CD8-positive, alpha-beta memory T cell (primary cell): ENCODE measurements at places on chromosomes 7 and 10.

DNA sequence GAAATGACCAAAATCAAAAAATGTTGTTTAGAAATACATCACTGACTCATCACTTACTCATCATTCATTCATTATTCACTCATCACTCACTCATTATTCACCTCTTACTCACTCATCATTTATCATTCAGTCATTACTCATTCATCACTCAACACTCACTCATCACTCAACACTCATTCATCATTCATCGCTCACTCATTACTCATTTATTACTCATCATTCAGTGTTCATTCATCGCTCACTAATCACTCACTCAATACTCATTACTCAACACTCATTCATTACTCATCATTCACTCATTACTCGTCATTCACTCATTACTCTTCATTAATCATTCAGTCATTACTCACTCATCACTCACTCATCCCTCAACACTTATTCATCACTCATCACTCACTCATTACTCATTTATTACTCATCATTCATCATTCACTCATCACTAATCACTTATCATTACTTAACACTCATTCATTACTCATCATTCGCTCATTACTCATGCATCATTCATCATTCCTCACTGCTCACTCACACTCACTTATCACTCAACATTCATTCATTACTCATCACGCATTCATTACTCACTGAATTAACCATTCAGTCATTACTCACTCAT lies 238.5 kb downstream of the ADARB2 start:
- H3K4me1 ChIP-seq: no peaks in the 10 kb centered on the region
- no peaks in the 10 kb centered on the region for H3K36me3 ChIP-seq
- H3K27ac ChIP-seq: no peak overlapping the region
- H3K27me3 ChIP-seq: no peaks in the 10 kb centered on the region

DNA sequence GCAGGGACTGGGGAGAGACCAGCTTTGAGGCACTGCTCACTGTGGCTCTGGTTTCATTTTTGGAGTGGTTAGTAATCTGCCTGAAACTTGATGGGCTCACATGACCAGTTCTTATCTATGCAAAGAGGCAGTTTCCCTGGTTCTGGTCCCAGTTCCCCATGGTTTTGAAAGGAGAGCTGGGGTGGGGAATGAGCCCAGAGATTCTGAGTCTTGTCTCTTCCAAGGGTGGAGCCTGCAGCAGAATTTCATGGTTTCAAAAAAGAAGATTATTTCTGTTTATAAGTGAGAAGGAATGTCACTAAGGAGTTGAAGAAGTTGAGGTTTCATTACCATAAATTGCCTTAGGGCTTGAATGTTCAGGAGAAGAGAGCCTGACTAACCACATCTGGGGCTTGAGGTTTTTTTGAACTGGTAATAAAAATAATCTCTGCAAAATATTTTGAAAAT lies 190.2 kb upstream of the HABP2 start:
- no peak overlapping the region for H3K4me3 ChIP-seq
- H3K4me1 ChIP-seq: no peaks in the 10 kb centered on the region
- H3K36me3 ChIP-seq: no peaks in the 10 kb centered on the region
- H3K27ac ChIP-seq: no peak overlapping the region
- no peak for DNase-seq

GRCh38 chr7:16801111-16801542 lies 3.7 kb downstream of the AGR2 start:
- no peaks in the 10 kb centered on the region for H3K36me3 ChIP-seq
- no peak overlapping the region for H3K4me3 ChIP-seq
- no peak for DNase-seq
- no peaks in the 10 kb centered on the region for H3K4me1 ChIP-seq
- no peaks in the 10 kb centered on the region for H3K27me3 ChIP-seq

- no peaks in the 10 kb centered on the region for H3K36me3 ChIP-seq
- no peak for DNase-seq
- H3K4me3 ChIP-seq: no peak overlapping the region
Measured at GRCh38 chr10:70376436-70377378, 5.7 kb downstream of the LRRC20 start.

- H3K27me3 ChIP-seq: peaks cover under 1% of the 10 kb centered on the region
- H3K27ac ChIP-seq: no peak overlapping the region
- H3K36me3 ChIP-seq: no peaks in the 10 kb centered on the region
- no peaks in the 10 kb centered on the region for H3K4me1 ChIP-seq
- H3K4me3 ChIP-seq: no peak overlapping the region
Measured at GRCh38 chr10:94292434-94293090, 70.2 kb downstream of the NOC3L start.

- no peaks in the 10 kb centered on the region for H3K36me3 ChIP-seq
- peaks cover 46% of the 10 kb centered on the region for H3K4me1 ChIP-seq
- H3K4me3 ChIP-seq: peak within 1 kb of the TSS; percentile 85
- H3K27ac ChIP-seq: peak within 1 kb of the TSS; percentile 86
Measured at GRCh38 chr7:45000093-45001032, at the start of gene CCM2. Gene CCM2 (plus strand): TSS chr7:45000201. CDS start chr7:45000334, 133 bp downstream.

- peaks cover 21% of the 10 kb centered on the region for H3K4me1 ChIP-seq
- H3K27me3 ChIP-seq: no peaks in the 10 kb centered on the region
- H3K36me3 ChIP-seq: no peaks in the 10 kb centered on the region
- H3K4me3 ChIP-seq: no peak overlapping the region
Measured at GRCh38 chr10:71779641-71780040, 6.3 kb upstream of the VSIR start.

GRCh38 chr7:152176797-152177196 lies 151.3 kb downstream of the GALNT11 start:
- no peak overlapping the region for H3K4me3 ChIP-seq
- H3K36me3 ChIP-seq: peaks cover 41% of the 10 kb centered on the region
- H3K27ac ChIP-seq: no peak overlapping the region
- H3K27me3 ChIP-seq: no peaks in the 10 kb centered on the region

DNA sequence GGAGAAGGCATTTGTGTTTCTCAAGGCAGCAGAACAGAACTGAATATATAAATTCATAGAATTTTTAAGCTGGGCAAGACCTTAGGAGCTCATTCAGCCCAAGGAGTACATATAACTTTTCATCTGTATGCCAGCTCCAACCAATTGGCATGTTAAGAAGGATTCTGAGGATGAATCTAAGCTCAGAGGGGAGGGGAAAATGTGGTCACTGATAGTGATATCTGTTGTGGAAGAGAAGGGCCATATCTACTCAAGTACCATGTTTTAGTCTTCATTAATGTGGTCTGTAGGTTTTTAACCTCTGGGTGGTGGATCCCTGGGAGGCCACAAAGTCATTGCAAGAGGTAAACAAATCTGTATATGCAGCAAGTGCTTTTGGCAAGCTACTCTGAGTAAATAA lies 6.4 kb downstream of the CALD1 start:
- no peaks in the 10 kb centered on the region for H3K4me1 ChIP-seq
- no peak overlapping the region for H3K27ac ChIP-seq
- H3K27me3 ChIP-seq: no peaks in the 10 kb centered on the region
- H3K4me3 ChIP-seq: no peak overlapping the region

- H3K27ac ChIP-seq: no peak overlapping the region
- no peaks in the 10 kb centered on the region for H3K4me1 ChIP-seq
- no peaks in the 10 kb centered on the region for H3K36me3 ChIP-seq
- no peak overlapping the region for H3K4me3 ChIP-seq
- no peaks in the 10 kb centered on the region for H3K27me3 ChIP-seq
Measured at GRCh38 chr7:116194115-116194514, 16.2 kb upstream of the TES start.

- no peaks in the 10 kb centered on the region for H3K36me3 ChIP-seq
- no peaks in the 10 kb centered on the region for H3K4me1 ChIP-seq
- no peak for DNase-seq
- no peak overlapping the region for H3K4me3 ChIP-seq
- no peak overlapping the region for H3K27ac ChIP-seq
Measured at GRCh38 chr10:74766501-74766900, 59.9 kb upstream of the KAT6B start.

DNA sequence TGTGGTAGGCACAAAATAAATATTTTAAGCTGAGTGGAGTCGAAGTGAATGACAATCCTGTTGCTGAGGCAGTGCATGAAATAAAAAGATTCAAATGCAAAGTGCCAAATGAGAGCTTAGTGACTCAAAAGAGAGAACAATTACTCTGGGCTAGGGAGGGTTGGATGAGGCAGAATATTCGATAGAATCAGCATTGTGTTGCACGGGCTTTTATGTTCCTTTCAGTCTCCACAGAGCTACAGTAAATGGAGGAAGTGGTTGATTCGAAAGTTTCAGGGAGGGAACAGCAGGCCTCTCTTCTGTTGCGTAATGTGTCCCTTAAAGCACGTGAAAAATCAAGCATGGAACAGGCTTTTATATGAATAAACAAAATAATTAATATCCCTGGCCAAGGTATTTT lies 599.3 kb upstream of the CELF2 start:
- no peak overlapping the region for H3K27ac ChIP-seq
- no peak for DNase-seq
- H3K4me3 ChIP-seq: no peak overlapping the region
- H3K27me3 ChIP-seq: no peaks in the 10 kb centered on the region
- no peaks in the 10 kb centered on the region for H3K36me3 ChIP-seq
- peaks cover 4% of the 10 kb centered on the region for H3K4me1 ChIP-seq

- no peak for DNase-seq
- no peaks in the 10 kb centered on the region for H3K27me3 ChIP-seq
- H3K4me3 ChIP-seq: no peak overlapping the region
- H3K4me1 ChIP-seq: no peaks in the 10 kb centered on the region
Measured at GRCh38 chr7:15937571-15937970, 251.1 kb upstream of the MEOX2 start.
